ENCODE measurements at places on chromosomes 1 and 21.

GRCh38 chr1:174812656-174813055 is 187.1 kb upstream of the CACYBP start:
- no peak for DNase-seq

DNA sequence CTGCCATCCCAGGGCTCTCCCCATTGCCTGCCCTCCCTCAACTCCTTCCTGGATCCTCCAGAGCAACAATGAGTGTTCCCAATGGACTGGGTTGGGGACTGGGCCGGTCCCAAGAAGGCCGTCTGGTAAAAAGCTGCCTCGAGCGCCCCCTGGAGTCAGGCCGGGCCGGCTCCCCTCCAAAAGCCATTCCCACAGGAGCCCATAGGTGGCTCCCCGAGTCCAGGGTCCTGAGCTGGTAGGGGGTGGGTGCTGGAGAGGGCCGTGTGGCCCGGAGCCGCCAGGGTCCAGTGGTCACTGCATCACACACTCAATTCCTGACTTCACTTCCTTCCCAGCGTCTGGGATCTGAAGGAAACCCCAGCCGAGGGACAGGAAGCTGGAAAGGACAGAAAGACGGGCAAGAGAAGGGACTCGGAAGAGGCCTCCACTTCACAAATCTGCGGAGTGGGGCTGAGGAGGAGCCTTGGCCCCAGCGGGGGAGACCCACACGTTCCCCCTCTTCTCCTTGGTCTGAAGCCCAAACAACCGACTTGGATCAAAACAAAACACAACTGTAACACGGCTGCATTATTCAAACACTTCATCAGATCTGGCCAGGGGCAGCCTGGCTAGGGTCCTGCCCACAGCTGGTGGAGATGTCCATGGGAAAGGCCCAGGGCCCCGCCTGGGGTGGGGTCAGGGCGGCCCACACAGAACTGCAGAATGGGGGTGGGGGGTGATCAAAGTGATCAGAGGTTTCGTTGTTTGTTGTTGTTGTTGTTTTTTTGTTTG is 10.9 kb upstream of the ALDH4A1 start:
- DNase-seq, result peak; percentile 7

DNA sequence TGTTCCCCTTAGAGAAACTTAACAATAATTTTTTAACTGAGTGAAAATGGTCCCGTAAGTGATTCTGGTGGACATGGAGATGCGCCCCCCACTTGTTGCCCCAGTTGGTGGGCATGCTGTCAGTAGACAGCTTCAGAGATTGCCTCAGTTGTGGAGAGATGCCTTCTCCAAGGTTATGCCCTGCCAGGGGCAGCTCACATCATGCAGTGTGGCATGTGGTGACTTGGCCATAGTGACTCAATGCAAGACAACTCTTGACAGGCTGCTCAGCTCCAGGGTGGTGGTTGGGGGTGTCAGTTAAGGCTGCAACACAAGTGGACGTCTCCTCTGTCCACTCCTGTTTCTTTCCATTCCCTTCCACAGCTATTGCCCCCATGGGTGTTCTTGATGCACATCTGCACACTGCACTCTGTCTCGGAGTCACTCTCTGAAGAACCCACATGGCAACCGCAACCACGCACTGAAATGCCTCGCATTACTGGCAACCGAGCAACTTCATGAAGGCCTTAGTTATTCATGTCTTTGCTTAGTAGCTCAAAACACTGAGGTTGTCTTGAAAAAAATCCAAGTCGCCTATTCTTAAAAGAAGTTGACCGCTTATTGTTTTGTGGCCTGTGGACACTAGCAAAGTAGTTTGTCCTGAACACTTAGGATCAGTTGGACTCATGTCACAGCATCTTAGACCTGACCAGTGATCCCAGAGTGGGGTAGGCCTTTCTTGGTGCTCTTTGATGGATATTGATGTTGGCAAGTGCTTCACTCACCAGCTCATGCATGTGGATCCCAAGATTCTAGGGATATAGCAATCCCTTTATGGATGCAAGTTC is 54.8 kb upstream of the USP1 start:
- DNase-seq, result no peak

- DNase-seq, result no peak
Measured at GRCh38 chr1:156749419-156750118, 1.9 kb downstream of the HDGF start.

Measured in NCI-H1694 treated with DMSO at 0.1 percent for 48 hours (cell line).